ENCODE measurements at places on chromosomes 16 and 17. TPM values are rescaled to one million over a fixed set of nuclear protein-coding genes. Genes with fewer than 3 reads are reported as not detected.
A peak's percentile ranks its signal among the peaks of the same experiment; 100 is the strongest.

- no peak for DNase-seq
Observed at GRCh38 chr16:79593074-79593531, 7.4 kb downstream of the MAF start.

AOC3 gene
- 19.0 TPM for total RNA-seq

DNA sequence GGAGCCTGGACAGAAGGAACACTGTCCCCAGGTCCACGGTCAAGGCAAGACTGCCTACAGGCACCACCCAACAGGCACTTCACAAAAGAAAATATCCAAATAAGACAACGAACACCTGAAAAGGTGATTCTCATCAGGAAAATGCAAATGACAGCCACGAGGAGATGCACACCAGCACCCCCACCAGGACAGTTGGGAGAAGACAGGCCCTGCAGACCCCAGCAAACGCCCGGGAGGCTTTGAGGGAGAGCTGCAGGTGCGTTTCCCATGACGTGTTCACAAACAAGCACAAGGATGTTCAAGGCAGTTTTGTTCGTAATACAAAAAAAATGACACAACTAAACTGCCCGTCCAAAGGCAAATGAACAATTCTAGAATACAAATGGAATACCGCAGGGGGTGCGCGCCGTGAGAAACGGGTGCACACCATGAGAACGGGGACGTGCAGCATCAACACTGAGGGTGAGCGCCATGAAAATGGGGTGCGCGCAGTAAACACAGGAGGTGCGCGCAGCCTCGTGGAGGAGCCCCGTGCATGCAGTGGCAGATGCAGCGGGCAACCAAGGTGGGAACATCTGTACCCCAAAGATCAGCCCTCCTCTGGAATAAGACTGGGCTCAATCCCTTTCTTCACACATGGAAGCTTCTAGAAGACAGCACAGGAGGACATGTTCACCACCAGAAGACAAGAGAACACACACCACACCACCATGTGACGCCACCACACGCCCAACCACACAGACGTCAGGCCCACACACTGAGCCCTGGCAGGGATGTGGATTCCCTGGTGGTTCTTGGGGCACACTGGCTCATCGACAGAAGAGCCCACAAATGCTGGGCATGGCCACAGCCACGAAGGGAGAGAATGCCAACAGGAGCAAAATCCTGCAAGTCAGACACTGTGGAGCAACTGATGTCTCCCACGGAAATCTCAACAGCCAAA, 91.2 kb downstream of the ZNF778 start:
- no peak for DNase-seq

TMEM132E gene
- not detected for total RNA-seq

GSG1L gene
- total RNA-seq: 14.6 TPM

DNA sequence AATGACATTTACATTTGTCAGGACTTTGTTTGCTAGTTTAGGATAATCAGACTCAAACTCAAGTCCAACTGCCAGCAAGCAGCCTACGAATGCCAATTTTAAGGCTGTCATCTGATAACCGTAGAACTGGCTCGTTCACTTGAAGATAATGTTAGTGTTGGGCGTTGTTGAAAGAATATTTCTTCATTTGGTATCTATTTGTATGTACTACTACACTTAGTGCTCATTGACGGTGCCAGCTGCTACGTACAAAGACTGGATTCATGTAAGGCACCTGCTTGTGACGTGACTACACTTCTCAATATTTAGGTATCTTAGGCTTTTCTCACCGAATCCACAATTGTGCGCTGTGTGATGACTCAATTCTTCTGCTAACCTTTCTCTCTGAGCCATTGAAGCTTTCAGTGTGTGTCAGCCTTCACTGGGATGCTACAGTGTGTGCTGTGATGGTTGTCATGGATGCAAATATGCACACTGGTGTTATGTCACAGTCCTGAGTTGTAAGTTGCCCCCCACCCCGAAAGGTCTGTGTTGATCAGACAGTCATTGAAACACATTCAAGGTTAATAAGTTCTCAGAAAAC, 5.7 kb downstream of the ATP2C2 start:
- DNase-seq: no peak

DNA sequence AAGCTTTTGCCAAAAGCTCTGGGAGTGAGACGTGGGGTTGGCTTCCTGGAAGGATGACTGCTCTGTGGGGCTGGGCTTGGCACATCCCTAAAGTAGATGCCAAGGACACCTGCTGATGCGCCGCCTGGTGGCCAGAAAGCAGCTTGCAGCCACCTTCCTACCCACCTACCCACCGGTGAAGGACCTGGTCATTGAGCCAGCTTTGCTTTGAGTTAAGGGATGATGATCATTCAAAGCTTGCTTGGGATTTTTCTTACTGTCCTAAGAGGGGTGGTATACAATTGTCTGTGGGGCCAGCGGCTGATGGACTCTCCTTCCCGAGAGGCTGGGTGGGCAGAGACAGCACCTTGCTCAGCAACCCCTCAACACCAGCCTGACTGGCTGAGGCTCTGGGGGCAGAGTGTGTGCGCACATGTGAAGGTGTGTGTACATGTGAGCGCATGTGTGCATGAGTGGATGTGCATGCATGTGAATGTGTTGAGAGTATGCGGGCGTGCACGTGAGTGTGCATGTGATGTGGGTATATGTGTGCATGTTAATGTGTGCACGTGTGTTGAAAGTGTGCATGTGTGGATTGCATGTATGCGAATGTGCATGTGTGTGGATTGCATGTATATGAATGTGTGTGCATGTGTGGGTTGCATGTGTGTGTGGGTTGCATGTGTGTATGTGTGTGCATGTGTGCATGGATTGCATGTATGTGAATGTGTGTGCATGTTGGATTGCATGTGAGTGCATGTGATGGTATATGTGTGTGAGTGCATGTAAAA, 18.6 kb downstream of the C1QTNF1 start:
- peak; percentile 63 for DNase-seq

ADAP2 gene
- total RNA-seq: 1.5 TPM

GRCh38 chr16:79794941-79795340, 194.4 kb upstream of the MAF start:
- no peak for DNase-seq

CASKIN1 gene
- 0.45 TPM for total RNA-seq

DNA sequence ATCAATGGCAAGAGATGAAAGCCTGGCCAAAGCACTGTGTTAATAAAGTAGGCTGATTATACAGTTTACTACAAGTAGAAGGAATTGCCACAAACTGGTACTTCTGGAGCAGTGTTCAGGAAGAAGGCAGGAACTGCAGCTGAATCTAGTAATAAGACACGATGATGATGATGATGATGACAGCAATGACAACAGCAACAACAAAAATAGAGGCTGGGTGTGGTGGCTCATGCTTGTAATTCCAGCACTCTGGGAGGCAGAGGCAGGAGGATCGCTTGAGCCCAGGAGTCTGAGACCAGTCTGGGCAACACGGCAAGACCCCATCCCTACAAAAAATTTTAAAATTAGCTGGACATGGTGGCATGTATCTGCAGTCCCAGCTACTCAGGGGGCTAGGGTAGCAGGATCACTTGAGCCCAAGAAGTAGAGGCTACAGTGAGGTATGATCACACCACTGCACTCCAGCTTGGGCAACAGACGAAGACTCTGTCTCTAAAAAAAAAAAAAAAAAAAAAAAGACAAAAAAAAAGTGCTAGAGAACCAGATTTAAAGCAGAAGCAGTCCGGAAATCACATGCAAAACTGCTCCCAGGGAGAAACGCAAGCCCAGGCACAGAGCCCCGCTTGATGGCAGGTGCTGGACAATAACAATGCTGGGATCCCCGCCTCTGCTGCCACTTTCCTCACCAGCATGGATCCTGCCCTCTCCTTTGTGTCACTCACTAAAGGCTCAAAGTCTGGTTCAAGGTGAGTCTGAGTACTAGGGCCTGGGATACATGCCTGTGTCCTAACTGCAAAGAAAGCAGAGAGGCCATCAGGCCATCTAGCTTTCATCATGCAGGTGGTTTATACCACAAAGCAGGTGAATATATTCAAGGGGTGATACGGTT, 44.8 kb downstream of the CPPED1 start:
- DNase-seq: no peak
